Right atrium auricular region (tissue), 2 donors: ENCODE measurements at places on chromosomes 13 and 19. TPM values are rescaled to one million over a fixed set of nuclear protein-coding genes. Genes with fewer than 3 reads are reported as not detected.

Gene ARHGAP33
- total RNA-seq, result 1.3 TPM

Gene RASAL3
- 1.7 TPM for total RNA-seq

Gene CEACAM5
- total RNA-seq, result not detected

Gene FFAR1
- total RNA-seq, result not detected

Gene CFAP97D2
- not detected for total RNA-seq

Gene ERICH6B
- total RNA-seq, result not detected

Gene AKT2
- total RNA-seq, result 63.3 TPM

Gene PSG5
- total RNA-seq, result not detected

Gene LHFPL6
- total RNA-seq, result 57.2 TPM

Gene CEACAM7
- not detected for total RNA-seq

Gene TNFSF11
- total RNA-seq, result not detected

Gene NLRP7
- total RNA-seq, result not detected

Gene CPB2
- not detected for total RNA-seq

Gene CYP4F22
- not detected for total RNA-seq

Gene IL12RB1
- total RNA-seq, result 0.75 TPM

Gene CEBPA
- 1.3 TPM for total RNA-seq

Gene CACNG6
- total RNA-seq, result 0.31 TPM

Gene MEIOSIN
- 0.78 TPM for total RNA-seq

Gene SEMA6B
- total RNA-seq, result 10.8 TPM

Gene UBA52
- total RNA-seq, result 272 TPM

Gene SLC25A41
- total RNA-seq, result not detected

Gene ZNF8
- 6.9 TPM for total RNA-seq

Gene TMPRSS9
- total RNA-seq, result not detected

Gene RNF113B
- total RNA-seq, result not detected

Gene ZNF723
- total RNA-seq, result not detected

Gene ELAVL3
- total RNA-seq, result not detected

Gene AP3D1
- total RNA-seq, result 82.7 TPM

Gene MYH14
- total RNA-seq, result 44.5 TPM
